Caco-2 (cell line): ENCODE measurements at places on chromosomes 11 and 22. TPM values are rescaled to one million over a fixed set of nuclear protein-coding genes. Genes with fewer than 3 reads are reported as not detected.
A peak's percentile ranks its signal among the peaks of the same experiment; 100 is the strongest.

GRCh38 chr11:57763568-57763967 lies 2.0 kb downstream of the CTNND1 start:
- no peaks in the 10 kb centered on the region for H3K27me3 ChIP-seq
- H3K36me3 ChIP-seq: no peaks in the 10 kb centered on the region
- peak; percentile 53 for DNase-seq
- H3K4me3 ChIP-seq: peak overlapping the region; percentile 84

- H3K4me1 ChIP-seq: peaks cover 12% of the 10 kb centered on the region
- H3K27ac ChIP-seq: no peak overlapping the region
- no peak overlapping the region for H3K4me3 ChIP-seq
- no peaks in the 10 kb centered on the region for H3K27me3 ChIP-seq
- H3K36me3 ChIP-seq: no peaks in the 10 kb centered on the region
Observed at GRCh38 chr11:100870138-100870537, 183.1 kb downstream of the ARHGAP42 start.

- H3K4me1 ChIP-seq: peaks cover 33% of the 10 kb centered on the region
- DNase-seq: no peak
- no peaks in the 10 kb centered on the region for H3K27me3 ChIP-seq
- H3K4me3 ChIP-seq: no peak overlapping the region
Observed at GRCh38 chr11:9775398-9775779, 111.5 kb downstream of the SWAP70 start.

- H3K36me3 ChIP-seq: no peaks in the 10 kb centered on the region
- no peak for DNase-seq
- H3K4me3 ChIP-seq: no peak overlapping the region
- H3K27ac ChIP-seq: no peak overlapping the region
- peaks cover 44% of the 10 kb centered on the region for H3K4me1 ChIP-seq
- no peaks in the 10 kb centered on the region for H3K27me3 ChIP-seq
Observed at GRCh38 chr11:66321606-66322005, 4.8 kb upstream of the CD248 start.

DNA sequence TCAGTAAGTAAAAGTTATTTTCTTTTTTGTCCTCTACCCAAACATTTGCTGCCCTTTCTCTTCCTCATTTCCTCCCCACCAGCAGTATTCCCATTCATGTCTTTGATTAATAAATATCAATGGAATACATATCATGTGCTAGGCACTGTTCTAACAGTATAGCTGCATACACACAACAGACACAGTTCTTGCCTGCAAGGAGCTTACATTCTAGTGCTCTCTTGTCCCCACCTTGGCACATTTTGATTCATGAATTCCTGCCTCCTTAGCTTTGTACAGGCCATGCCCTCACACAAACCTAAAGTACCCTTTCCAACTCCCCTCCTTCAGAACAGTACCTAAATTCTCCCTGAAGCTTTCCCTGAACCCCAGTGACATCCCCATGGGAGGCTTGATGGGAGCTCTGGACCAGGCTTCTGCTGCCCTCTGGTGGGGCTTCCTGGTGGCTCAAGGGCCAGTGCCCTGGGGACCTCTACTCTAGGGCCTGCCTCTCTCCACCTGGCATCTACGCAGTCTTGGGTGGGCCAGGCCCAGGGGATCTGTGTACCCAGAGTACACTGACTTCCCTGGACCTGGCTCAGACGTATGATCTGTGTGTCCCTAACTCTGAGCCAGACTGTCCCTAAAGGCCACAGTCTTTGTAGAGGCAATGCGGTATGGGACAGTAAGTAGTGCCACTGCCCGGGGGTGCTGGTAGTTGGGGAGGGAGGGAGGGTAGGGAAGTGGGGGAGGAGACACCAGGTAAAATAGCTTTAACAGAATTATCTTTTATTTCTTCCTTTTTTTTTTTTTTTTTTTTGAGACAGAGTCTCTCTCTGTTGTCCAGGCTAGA lies 14.1 kb downstream of the RPS13 start:
- no peak overlapping the region for H3K4me3 ChIP-seq
- H3K27me3 ChIP-seq: no peaks in the 10 kb centered on the region
- no peak overlapping the region for H3K27ac ChIP-seq

GRCh38 chr11:44525473-44526252 lies 39.8 kb upstream of the CD82 start:
- H3K27ac ChIP-seq: no peak overlapping the region
- no peaks in the 10 kb centered on the region for H3K36me3 ChIP-seq
- H3K4me3 ChIP-seq: no peak overlapping the region
- H3K27me3 ChIP-seq: no peaks in the 10 kb centered on the region

DNA sequence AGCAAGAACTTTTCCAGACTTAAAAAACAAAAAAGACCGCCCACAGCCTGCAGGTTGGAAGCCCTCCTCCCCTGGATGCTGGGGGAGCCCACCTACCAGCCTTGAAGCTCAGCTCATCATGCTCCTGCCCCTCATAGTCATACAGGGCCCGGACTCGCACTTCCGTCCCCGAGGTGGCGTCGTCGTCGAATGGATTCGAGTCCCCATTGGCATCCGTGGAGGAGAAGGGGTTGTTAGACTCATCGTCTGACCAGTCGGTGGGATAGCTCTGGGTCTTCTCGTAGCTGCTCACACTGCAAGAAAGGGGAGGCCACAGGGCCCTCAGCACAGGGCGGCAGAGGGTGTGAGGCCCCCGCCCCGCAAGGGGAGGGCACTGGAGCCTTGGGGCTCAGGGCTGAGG lies 19.0 kb upstream of the ARFGAP3 start:
- H3K4me3 ChIP-seq: no peak overlapping the region
- DNase-seq: no peak
- no peaks in the 10 kb centered on the region for H3K4me1 ChIP-seq

DNA sequence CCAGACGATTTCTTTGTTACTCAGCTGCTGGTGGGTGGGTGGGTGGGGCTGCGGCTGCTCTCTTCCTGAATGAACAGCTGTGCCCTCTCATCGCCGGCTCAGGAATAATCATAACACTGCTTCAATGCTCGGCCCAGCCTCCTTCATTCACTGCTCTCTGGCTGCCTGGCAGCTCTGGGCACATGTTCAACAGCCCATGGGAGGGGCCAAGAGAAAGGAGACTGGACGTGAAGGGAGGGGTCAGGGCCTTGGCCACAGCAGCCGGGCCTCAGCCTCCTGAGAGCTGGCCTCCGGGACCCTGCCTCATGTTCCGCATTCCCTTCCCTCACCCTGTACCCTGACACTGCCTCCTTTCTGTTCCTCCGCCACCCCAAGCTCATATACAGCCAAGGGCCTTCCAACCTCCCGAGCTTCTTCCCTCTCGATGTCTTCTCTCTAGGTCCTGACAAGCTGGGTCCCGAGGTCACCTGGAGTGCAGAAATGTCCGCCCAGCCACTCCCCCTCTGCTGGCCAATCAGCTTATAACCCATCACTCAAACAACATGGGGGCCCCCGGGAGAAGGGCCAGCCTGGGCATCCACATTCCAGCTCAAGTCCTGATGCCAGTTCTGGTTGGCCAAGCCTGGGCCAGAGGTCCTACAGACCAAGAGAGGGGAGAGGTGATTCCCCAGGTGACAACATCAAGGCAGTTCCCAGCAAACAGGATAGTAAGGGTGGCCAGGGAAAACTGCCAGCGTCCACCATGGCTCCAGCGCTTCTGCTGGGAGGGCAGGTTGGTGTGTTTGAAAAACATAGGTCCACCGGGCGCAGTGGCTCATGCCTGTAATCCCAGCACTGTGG lies 3.2 kb upstream of the CSDC2 start:
- H3K36me3 ChIP-seq: no peaks in the 10 kb centered on the region
- H3K27ac ChIP-seq: no peak overlapping the region
- no peaks in the 10 kb centered on the region for H3K27me3 ChIP-seq

GRCh38 chr11:75778962-75779361 lies 10.4 kb downstream of the DGAT2 start:
- H3K4me1 ChIP-seq: peaks cover 31% of the 10 kb centered on the region
- H3K27ac ChIP-seq: no peak overlapping the region
- H3K27me3 ChIP-seq: no peaks in the 10 kb centered on the region
- DNase-seq: no peak
- H3K36me3 ChIP-seq: peaks cover 13% of the 10 kb centered on the region
- no peak overlapping the region for H3K4me3 ChIP-seq

- no peaks in the 10 kb centered on the region for H3K27me3 ChIP-seq
- H3K27ac ChIP-seq: no peak overlapping the region
- no peak for DNase-seq
- no peak overlapping the region for H3K4me3 ChIP-seq
Observed at GRCh38 chr11:6856871-6857270, 6.0 kb upstream of the OR10A2 start.

- no peak overlapping the region for H3K4me3 ChIP-seq
- H3K4me1 ChIP-seq: peaks cover 19% of the 10 kb centered on the region
- no peaks in the 10 kb centered on the region for H3K36me3 ChIP-seq
- DNase-seq: no peak
- H3K27ac ChIP-seq: no peak overlapping the region
Observed at GRCh38 chr11:34345540-34345876, 12.3 kb downstream of the ABTB2 start.

GRCh38 chr11:10693509-10694081 lies at the start of gene IRAG1:
TSS of gene IRAG1 (minus strand) at chr11:10693755. CDS start at chr11:10693602, 153 bp downstream.
- DNase-seq: no peak
- no peaks in the 10 kb centered on the region for H3K27me3 ChIP-seq
- no peak within 1 kb of the TSS for H3K4me3 ChIP-seq
- no peaks in the 10 kb centered on the region for H3K36me3 ChIP-seq
- no peaks in the 10 kb centered on the region for H3K4me1 ChIP-seq
- no peak within 1 kb of the TSS for H3K27ac ChIP-seq

DNA sequence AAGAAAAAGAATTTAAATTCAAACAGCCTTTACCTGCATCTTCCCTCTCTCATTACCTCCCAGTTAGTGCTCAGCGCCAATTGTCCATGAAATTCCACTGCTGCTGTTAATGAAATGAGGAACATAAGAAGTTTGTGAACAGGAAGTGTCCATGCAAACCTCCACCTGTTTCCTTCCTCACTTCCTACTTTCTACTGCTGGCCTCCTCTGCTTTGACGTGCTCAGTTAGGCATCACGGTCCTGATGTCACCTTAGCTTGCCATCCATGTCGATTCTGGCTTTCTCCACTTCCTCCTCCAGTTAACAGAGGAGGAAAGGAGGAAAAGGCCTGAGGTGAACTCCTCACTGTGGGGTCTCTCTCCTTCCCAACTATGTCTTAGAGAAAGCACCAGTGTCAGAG lies 26.9 kb upstream of the HTR3A start:
- no peaks in the 10 kb centered on the region for H3K4me1 ChIP-seq
- no peak overlapping the region for H3K27ac ChIP-seq
- H3K4me3 ChIP-seq: no peak overlapping the region
- no peaks in the 10 kb centered on the region for H3K36me3 ChIP-seq
- DNase-seq: no peak

DNA sequence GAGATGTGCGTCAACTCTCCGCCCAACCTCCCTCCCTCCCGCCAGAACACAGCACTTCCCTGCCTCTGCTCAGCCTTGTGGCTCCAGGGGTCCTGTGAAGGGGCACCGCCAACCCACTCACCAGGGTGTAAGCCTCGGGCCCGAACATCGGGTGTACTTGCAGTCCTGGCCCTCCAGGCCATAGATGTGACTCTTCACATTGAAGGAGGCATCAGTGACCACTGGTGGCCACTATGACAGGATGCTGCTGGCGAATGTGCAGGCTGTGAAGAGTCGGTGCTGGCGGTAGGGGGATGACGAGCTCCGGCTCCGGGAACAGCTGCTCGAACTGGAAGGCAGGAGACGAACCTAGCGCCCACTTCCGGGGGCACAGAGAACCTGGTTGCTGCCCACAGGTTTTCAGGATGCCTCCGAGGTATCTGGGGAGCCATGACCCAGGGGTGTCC lies 97.4 kb downstream of the MED15 start:
- no peak overlapping the region for H3K27ac ChIP-seq
- no peak overlapping the region for H3K4me3 ChIP-seq
- DNase-seq: no peak
- H3K4me1 ChIP-seq: peaks cover 14% of the 10 kb centered on the region
- H3K27me3 ChIP-seq: no peaks in the 10 kb centered on the region
- no peaks in the 10 kb centered on the region for H3K36me3 ChIP-seq

DNA sequence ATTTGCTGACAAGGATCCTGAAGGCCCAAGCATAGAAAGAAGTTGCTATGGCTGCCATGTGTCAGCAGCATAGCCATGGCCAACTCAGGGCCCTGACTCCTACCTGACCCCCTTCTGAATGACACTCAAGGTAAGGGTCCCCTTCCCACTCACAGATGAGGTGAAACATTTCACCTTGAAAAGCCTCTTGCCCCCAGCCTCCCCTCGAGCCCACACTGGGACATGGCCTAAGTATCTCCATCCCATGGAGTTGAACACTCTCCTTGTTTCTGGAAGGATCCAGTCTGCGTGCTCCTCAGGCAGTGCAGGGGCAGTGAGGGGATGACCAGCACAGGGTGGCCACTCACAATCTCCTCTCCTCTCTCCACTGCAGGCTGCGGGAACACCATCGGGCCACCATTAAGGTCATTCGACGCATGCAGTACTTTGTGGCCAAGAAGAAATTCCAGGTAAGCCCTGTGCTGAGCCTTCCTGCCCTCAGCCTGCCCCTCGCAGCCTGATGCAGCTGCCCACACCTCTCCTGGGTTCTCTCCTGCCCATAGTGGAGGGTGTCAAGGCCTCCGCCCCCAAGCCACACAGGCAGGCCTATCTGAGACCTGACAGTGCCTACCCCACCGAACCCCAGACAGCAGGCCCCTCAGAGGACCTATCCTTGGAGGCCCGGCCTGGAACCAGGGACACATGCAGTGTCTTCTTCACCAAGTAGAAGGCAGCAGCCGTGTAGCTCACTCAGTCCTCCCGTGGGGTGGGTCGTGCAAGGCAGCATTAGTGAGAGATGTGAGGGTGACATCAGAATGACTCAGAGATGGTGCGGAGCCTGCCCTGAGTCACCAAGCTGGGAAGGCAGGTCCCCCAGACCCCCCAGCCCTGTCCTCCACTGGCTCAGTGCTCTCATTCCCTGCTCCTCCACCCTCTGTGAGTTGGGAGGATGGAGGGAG lies 68.9 kb upstream of the KCNQ1OT1 start:
- H3K4me1 ChIP-seq: no peaks in the 10 kb centered on the region
- H3K36me3 ChIP-seq: no peaks in the 10 kb centered on the region
- no peak for DNase-seq
- H3K27me3 ChIP-seq: no peaks in the 10 kb centered on the region
- no peak overlapping the region for H3K27ac ChIP-seq

DNA sequence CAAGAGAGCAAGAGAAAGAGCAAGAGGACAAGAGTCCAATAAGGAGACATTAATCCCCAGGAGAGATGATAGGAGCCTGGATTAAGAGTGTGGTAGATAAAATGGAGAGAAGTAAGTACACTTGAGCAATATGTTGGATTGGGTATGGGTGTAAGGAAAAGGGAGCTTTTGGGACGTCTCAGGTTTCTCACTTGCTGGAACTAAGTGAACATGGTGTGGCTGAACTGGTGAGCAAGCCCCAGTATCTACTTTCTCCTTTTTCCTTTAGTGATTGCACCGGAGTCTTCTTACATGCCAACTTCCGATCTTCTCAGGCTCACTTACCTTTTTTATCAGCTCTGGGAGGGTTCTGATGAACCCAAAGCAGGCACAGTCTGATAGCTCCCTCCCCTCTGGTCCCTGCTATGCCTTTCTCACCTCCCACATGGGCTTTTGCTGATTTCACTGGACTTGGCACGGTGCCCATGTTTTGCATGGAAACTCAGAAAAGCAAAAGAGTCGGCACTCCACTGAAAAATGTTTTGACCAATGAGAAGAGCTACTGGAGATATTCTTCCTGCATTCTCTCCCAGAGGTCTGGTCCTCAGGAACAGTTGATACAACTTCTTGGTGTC lies 14.5 kb upstream of the APLNR start:
- H3K27ac ChIP-seq: no peak overlapping the region
- H3K36me3 ChIP-seq: no peaks in the 10 kb centered on the region
- no peaks in the 10 kb centered on the region for H3K4me1 ChIP-seq
- peaks cover 1% of the 10 kb centered on the region; the same call in 1 of the 2 replicates for H3K27me3 ChIP-seq
- no peak overlapping the region for H3K4me3 ChIP-seq
- no peak for DNase-seq

IGSF22 gene
- not detected in 2 replicates for total RNA-seq

VSIG10L2 gene
- not detected in 2 replicates for total RNA-seq

LGR4 gene
- 34.7 and 37.1 TPM in 2 replicates for total RNA-seq

C11orf42 gene
- total RNA-seq: not detected in 2 replicates
